Sigmoid colon (tissue), 7 donors: ENCODE measurements at places on chromosomes 6 and 20.

- no peak for DNase-seq
Measured at GRCh38 chr20:31830406-31830981, 11.3 kb downstream of the MYLK2 start.

- no peak for DNase-seq
Measured at GRCh38 chr20:38450412-38450975, 15.4 kb upstream of the SNHG17 start.

DNA sequence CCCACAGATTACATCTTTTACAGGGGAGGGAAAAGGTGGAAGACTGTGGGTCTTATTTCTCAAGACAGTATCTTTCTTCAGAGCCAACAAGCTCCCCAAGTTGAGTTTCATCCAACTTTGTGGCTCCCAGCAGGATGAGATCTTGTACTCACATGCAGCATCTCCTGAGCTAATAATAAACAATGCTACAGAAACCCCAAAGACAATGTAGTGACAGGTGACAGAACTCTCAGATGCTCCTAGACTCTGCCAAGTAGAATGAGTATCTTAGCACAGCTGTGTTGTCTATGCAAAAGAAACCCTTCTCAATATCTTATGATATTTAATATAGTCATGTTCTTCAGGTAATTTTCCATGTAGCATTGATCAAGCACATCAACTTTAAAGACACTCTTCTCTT, 90.0 kb downstream of the TBX18 start:
- DNase-seq = no peak

DNA sequence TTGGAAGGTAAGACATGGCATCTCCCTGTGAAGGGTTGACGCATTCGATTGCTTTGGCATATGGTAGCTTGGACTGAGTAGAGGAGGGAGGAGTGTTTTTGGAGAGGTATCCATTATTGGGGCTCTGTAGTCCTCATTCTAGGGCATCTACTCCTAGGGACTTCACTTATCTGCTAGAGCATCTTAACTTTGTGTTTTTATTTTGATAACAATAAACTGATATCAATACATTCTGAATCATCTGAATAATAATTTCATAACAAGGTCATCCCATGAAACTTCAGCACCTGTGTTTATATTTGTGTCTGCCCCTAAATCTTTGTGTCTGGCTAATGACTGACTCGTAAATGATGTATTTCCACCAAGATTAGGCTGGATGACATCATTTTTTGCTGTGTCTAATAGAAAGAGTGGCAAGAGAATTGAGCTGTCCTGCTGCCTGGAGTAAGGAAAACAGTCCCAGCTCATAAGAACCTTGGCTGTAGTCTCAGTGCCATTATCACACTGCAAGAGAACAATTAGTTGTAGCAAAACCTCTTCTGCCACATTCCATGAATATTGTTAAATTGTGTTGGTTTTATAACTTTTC, 288.5 kb downstream of the PRL start:
- DNase-seq = no peak

- no peak for DNase-seq
Measured at GRCh38 chr20:10023911-10024310, 10.9 kb upstream of the ANKEF1 start.

DNA sequence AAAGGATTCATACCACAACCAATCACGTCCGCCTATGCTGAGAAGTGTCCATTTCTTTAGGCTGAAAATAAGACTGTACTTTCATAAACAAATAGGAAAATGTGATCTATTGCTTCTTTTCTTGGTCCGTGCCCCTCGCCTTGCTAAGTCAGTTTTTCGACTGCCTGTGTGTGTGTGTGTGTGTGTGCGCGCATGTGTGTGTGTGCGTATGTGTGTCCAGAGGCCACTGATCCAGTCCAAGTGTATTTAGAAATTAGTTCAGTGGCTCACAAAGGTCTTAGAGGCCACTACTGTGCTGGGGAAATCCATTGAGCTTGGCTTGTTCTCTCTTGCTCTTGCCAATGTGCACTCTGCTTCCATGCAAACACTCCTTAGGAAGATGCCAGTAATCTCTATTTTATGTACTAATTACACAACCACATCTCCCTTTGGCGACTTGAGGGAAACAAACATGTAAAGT, 50.5 kb downstream of the SLC22A23 start:
- peak; percentile 53 for DNase-seq

GRCh38 chr20:15141861-15142260, 804.4 kb upstream of the FLRT3 start:
- DNase-seq = no peak

DNA sequence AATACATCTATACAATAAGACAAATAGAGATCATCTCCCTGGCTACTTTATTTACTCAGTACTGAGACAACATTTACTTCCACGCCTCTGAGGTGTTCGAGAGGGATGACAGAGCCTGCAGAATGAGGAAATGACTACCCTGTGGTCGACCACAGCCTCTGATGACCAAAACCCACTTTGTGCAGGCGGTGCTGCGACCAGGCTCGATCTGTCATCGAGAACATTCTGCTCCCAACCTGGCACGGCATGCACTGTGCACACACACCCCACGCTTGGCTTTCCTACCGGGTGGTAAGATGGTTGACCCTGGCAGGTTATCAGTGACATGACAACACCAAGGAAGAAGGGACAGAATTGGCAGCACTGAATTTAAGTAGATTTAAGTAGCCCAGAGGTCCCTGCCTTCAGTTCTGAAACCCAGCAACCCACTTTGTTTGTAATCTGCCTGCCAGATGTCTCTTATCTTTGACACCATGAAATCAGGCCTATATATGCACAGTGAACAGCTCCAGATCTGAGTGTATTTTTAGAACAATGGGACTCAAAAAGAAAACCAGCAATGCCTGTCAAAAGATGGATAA, 42.6 kb downstream of the TTI1 start:
- no peak for DNase-seq

DNA sequence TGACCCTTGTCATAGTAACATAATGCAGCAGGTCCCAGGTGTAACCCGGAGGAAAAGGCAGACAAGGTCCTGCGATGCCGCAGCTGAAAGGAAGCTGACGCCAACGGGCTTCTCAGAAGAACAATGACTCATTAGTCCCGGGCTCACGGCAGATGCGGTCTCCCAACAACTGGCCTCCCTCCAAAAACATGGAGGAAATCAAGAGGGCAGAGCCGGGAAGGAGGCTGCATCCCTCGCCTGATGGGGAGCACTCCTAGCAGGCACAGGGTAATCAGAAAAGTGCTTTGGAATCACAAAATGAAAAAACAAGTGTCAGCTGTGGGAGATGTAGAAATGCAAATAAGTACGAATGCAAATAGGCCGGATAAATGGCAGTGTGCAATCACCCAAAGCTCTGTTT, 165.2 kb upstream of the AGPAT4 start:
- peak; percentile 76 for DNase-seq

GRCh38 chr20:10476319-10476724, 41.2 kb downstream of the SLX4IP start:
- no peak for DNase-seq

- DNase-seq = no peak
Measured at GRCh38 chr6:159084493-159085091, 39.8 kb upstream of the TAGAP start.

- no peak for DNase-seq
Measured at GRCh38 chr6:135212935-135213334, 31.8 kb downstream of the MYB start.

GRCh38 chr20:24117383-24117782, 128.8 kb upstream of the GGTLC1 start:
- no peak for DNase-seq

DNA sequence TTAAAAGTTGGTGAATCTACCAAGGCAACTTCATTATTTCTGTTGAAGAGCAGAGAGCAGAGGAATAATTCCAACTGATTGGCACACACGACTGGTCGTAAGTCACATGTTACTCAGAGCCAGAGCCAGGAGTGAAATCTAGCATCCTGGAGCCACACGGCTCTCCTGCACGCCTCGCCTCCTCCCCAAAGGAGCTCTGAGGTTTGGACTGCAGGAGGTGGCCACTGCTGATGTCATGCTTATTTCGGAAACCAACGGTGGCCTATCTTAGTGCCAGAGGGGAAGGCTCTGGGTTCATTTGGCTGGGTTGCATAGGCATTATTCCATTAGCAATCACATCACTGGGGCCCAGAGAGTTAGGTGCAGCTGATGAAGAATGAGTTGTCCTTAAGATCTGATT, 123.5 kb upstream of the RALGAPA2 start:
- no peak for DNase-seq
